Hematopoietic multipotent progenitor cell treated with erythropoietin and hydrocortisone succinate and interleukin-3 and kit ligand, for 4 days (in vitro differentiated cells): ENCODE measurements at places on chromosomes 16 and 17.

DNA sequence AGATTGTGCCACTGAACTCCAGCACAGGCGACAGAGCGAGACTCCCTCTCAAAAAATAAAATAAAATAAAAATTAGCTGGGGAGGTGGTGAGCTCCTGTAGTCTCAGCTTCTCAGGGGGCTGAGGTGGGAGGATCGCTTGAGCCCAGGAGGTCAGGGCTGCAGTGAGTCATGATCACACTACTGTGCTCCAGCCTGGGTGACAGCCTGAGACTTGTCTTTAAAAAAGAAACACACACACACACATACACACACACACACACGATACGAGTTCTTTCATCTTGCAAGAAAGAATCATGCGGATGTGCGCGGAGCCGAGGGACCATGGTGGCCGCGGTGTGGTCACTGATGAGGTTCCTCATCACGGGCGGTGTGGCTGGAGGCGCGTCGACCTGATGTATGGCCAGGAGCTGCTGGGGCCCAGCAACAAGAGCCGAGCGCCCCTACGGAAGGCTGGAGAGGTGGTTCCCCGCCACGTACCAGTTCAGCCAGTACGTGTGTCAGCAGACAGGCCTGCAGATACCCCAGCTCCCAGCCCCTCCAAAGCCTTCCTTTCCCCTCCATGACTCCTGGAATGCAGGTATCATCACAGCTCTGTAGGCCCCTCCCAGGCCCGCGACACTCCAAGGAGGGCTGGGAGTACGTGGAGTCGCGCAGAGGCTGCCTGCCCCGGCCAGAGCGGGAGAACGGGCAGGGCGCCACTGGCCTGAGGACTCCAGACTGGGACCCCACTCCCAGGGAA lies 20.7 kb downstream of the NXN start:
- DNase-seq: no peak

GRCh38 chr16:1788708-1789100 lies 4.8 kb downstream of the IGFALS start:
- no peak for DNase-seq

DNA sequence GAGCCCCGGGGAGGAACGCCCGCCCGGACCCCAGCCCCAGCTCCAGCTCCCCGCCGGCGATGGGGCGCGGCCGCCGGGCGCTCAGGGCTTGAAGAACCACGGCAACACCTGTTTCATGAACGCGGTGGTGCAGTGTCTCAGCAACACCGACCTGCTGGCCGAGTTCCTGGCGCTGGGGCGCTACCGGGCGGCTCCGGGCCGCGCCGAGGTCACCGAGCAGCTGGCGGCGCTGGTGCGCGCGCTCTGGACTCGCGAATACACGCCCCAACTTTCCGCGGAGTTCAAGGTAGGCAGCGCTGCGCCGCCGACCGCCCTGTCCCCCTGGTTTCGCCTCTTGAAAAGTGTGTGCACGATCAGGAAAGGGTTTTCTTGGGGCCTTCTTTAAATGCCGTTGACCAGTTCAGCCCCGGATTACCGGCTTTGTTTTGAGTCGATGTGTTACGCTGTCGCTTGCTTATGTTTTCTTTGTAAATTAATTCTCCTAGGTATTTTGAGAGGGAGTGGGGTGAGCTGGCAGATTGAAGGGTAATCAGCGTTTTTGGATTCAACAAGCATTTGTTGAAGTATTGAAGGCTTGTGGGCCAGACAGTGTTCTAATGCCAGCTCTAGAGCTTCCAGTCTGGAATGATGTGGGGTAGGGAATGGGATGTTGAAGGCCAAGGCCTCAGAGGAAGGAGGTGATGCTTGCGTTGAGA lies 681 bp downstream of the USP43 start:
- DNase-seq: peak; percentile 77

- no peak for DNase-seq
Observed at GRCh38 chr16:22313876-22314470, 16.8 kb downstream of the POLR3E start.

DNA sequence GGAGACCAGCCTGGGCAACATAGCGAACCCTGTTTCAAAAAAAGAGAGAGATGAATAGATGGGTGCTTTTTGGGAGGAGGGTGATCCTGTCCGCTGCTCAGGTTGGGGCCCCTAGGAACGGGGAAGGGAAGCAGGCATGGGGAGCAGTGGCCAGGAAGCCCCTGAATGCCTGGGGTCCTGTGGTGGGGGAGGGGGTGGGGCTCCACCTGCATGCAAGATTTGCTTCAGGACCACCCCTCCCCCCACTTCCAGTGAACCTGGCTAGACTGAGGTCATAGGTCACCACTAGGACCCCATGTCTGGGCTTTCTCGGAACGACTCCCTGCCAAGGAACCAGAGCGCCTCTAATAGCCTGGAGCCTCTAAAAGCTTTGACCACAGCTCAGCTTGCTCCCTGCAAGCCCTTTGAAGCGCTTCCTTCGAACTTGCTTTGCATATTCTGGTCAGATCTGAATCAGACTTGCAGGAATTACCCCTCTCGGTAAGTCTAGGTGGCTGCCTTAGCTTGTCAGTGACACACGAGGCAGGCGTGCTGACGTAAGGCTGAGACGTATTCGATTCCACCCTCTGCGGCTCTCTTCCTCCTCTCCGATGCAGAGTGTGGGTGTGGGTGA lies 3.7 kb downstream of the SOCS3 start:
- peak; percentile 74 for DNase-seq

GRCh38 chr17:50909765-50910605 lies 43.8 kb upstream of the TOB1 start:
- peak; percentile 81 for DNase-seq

DNA sequence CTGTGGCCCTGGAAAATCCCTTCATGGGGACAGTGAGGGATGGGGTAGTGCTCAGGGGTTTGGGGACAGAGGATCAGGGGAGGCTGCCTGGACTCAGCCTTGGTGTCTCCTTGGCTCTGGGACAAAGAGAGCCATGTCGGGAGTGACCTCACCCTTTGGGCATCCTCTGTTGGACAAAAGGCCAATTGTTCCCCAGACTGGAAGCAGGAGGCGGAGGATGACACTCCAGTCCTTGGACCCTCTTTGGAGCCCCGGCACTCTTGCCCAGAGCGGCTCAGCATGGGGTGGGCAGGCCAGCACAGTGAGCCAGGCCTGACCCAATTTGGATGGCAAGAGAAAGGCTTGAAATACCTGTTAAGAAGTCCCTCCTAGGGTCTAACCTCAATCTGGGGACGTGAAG lies 39.4 kb upstream of the PHB1 start:
- DNase-seq: no peak

DNA sequence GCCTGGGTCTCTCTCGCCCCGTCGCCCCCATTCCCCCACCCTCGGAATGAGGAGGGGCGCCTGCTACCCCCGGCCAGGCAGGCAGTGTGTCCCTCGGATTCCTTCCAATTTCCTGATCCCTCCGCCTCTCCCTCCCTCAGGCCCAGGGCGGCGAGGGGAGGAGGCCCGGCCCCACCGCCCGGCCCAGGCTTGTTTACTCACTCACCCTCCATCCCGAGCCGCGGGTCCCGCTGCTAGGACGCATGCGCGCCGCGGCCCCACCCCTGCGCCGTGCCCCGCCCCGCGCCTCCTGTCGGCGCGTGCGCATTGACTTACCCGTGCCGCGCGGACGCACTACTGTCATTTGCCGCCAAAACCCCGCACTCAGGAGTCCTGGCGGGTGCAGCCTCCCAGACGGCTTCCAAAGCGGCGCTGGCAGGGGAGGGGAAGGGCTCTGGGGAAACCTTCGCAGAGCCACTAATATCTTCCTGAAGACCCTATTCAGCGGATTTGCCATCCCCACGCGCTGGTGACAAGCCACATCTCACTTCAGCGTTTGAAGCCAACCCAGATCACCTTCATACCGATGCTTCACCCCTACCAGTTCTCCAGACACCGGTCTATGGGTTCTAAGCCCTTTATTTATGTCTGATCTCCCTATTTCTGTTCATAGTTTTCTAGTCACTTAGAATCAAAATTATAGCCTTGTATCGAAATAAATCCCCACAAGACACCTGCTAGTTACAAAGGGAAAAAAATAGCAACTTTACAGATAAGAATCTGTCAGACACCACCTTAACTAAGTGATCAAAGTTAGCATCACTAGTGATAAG lies at the start of gene EZH1:
TSS of gene EZH1 (minus strand) at position 235 of the 812 bp plus-strand sequence. CDS start 16,099 bp downstream, outside the sequence.
- DNase-seq: peak; percentile 96

- no peak for DNase-seq
Observed at GRCh38 chr16:68406458-68407152, 41.7 kb downstream of the SMPD3 start.

DNA sequence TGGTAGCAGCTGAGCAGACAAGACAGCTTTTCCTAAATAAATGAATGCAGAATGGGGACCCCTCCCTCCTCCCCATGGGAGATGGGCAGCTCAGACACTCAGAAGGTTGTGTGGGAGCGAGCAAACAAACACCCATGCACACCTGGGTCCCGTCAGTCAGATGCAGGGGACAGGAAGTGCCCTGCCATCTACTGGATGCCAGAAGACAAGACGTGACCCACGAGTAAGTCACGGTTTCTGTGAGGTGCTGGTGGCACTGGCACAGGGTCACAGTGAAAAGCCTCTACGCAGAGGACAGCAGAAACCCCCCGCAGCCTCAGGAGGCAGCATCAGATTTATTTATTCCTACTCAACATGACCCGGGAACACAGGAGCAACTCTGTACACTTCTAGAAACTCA lies 8.4 kb downstream of the HBQ1 start:
- peak; percentile 52 for DNase-seq

GRCh38 chr16:66933776-66934137 lies 445 bp downstream of the CIAO2B start:
- no peak for DNase-seq
